Stimulated activated CD8-positive, alpha-beta memory T cell treated with anti-CD3 and anti-CD28 coated beads, Interleukin-7, amount 100 ng/mL, for 4 hours (primary cell): ENCODE measurements at places on chromosomes 3 and 15.

DNA sequence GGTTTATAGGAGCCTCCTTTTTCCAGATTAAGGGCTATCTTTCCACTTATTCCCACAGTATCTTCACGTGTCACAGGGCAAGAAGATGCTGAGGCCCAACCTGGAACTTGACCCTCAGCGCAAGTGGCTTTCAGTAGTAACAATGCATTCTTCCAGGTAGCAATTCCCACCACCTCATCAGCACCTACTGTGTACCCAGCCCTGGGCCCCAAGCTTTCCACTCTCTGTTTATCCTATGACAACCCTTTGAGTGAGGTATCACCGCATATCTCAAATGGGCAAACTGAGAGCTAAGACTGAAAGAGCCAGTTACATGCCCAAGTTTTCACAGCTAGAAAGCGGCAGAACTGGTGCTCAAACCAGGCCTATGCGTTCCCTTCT lies 88.2 kb downstream of the CPN2 start:
- DNase-seq, result no peak

GRCh38 chr3:12246497-12247163 lies 42.2 kb upstream of the PPARG start:
- no peak for DNase-seq

- DNase-seq, result no peak
Observed at GRCh38 chr3:33658621-33658990, 59.4 kb downstream of the CLASP2 start.

DNA sequence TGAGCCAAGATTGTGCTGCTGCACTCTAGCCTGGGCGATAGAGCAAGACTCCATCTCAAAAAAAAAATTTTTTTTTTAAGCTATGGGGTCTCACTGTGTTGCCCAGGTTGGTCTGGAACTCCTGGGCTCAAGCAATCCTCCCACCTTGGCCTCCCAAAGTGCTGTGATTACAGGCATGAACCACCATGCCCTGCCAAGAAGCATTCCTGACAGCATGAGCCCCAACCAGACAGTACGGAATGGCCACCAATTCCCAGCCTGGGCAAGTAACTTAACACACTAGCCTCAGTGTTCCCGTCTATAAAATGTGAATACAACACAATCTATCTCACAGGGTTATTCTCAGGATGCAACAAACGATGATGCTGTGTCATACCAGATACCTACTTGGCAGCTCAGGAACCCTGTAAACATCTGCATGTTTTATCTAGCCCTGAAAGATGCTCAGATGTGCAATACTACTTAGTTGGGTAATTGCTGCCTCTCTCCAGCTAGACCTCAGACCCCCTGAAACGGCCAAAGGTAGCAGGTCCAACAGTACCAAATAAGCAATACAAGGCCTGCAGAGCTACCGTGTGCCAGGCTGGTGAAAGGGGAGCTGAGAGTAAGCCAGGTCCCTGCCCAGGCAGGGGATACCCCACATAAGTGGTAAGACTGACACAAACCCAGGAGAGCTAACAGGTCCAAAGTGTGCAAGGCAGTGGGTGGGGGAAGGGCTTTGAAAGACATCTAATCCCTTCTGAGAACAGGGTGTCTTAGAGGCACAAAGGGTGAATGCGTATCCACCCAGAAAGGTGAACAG lies 1.9 kb downstream of the TKT start:
- DNase-seq, result no peak

DNA sequence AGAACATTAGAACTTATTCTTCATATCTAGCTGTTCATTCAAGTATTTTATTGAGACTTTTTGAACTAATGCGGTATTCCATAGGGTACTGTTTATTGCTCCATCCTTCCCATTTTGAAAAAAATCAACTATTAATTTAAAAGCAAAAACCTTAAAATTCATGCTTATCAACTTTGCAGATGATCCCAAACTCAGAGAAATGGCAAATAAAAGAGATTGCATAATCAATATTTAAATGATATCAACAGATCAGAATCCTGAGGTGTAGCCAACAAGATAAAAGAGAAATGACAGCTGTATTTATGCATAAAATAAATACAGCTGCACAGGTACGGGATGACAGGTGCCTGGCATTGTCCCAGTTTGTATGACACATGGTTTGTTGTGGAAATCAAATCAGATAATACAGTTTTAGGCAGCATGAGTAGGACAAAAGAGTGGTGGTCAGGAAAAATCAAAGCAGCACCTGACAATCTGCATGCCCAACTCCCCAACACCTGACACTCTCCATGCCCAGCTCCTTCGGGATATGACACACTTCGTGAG lies 42.4 kb upstream of the CMTM8 start:
- DNase-seq, result no peak
